Cardiac septum (tissue), 1 donor: ENCODE measurements at places on chromosomes 2 and 18. TPM values are rescaled to one million over a fixed set of nuclear protein-coding genes. Genes with fewer than 3 reads are reported as not detected.

The LTBP1 gene
- 124 TPM for total RNA-seq

- DNase-seq: no peak
Observed at GRCh38 chr2:42100683-42101205, 52.9 kb downstream of the PKDCC start.

DNA sequence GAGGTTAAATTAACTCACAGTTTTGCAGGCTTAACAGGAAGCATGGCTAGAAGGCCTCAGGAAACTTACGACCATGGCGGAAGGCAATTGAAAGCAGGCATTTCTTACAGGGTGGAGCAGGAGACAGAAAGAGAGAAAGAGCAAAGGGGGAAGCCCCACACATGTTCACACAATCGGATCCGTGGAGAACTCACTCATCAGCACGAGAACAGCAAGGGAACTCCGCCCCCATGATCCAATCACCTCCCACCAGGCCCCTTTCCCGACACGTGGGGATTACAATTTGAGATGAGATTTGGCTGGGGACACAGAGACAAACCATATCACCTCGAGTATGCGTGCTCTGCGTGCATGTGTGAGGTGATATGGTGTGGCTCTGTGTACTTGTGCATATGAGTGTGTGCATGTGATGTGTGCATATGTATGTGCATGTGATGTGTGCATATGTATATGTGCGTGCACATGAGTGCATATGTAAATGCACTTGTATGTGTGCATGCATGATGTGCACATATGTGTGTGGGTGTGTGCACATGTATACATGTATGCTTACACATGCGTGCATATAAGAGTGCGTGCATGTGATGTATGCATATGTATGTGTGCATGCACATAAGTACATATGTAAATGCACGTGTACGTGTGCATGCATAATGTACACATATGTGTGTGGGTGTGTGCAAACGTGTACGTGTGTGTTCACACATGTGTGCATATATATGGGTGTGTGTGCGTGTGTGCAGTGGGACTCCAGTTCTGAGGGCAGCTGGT is 108.7 kb upstream of the HDAC4 start:
- no peak for DNase-seq

DNA sequence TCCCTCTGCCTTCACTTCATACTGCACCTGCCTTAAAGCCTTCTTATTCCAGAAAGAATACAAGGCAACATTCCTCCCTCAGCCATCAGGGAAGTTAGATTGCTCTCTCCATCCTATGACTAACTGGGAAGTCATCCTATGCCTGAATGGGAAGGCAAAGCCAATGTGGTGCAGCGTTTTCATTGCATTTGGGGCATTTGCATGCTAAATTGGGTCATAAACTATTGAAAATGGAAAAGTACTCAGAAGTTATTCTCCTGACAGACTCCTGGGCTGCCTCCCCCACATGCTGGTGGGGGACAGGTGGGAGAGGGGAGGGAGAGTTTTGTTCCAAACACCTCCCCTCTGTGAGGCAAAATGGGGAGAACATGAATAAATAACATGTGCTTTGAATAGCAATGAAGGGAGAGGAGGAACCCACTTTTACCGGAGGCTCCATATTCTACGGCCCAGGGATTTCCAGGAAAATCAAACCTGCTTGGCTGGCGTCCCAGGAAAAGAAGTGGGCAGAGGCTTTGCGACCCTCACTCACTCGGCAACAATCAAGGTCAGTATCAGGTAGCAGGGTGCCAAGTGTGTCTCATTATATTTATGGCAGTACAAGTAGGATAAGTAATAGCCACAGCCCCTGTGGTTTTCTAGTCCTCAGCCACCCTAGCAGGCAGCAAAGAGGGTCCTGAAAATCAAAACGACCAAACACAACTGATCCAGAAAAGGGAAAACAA is 84.1 kb downstream of the BOD1L2 start:
- DNase-seq: no peak

The LIMS4 gene
- 4.5 TPM for total RNA-seq

The LIMS3 gene
- 6.4 TPM for total RNA-seq

The SPIRE1 gene
- 87.1 TPM for total RNA-seq

The EGR4 gene
- not detected for total RNA-seq

- DNase-seq: no peak
Observed at GRCh38 chr2:237449193-237449881, 35.4 kb upstream of the COL6A3 start.

The ASTL gene
- total RNA-seq: not detected

DNA sequence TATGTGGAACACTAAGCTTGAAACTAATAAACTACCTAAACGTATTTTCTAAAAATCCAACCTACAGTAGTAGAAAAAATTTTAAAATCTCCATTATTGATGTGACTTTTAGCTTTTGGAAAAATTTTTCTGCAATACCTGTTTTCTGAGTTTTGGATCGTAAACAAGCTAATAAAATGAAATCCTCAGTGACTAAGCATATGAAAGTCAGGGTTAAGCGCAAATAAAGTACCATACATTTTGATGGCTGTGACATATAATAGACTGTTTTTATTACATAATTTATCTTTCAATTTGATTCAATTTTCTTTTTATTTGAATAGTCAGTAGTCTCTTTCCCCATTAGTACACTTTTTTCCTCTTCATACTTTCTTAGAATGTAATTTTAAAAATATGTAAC is 683.6 kb downstream of the NUP35 start:
- DNase-seq: no peak

DNA sequence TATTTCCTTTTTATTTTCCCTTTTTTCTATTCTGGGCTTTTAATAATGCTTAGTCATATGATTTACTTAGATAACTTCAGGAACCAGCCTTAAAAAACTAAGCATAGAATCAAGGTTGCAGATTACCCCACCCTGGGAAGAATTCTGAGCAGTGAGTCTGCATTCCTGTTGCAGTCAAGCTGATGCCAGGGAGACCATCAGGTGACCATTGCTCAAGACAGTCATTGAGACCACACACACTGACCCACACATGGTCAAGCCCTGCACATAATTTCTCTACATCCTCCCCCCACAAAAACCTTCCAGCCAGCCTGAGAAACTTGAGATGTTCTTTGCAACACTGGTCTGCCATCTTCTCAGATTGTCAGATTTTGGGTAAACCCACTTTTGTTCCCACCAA is 83.9 kb downstream of the SH3YL1 start:
- DNase-seq: no peak

The PRSS56 gene
- total RNA-seq: not detected

DNA sequence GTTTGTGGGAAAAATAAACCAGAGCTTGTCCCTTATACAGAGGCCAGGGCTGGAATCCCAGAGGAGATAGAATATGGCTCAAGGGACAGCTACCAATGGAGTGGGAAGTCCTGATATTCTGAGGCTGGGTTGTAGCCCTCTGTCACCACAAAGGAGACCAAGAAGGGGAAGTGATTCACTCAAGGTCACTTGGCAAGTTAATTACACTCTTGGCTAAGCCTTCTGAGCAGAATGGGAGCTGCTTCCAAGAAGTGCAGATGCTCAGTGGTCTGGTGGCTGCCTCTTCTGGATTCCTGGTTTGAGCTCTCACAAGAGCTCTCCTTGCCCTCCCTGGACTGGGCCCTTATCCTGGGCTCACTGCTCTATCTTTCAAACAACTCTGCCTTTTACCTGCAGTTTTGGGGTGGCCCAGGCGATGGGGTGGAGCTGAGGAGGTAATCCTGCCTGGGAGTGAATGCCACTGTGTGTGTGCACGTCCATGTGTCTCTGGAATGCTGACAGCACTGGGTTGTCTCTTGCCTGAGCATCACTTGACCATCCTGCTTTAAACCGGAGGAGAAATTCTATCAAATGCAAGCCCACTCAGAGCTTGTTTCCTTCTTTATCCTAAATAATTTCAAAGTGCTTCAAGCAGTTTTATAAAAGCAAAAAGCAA is 168.2 kb downstream of the KCNS3 start:
- peak; percentile 74 for DNase-seq

The XIRP2 gene
- total RNA-seq: 537 TPM

GRCh38 chr2:71253476-71253875 is 26.6 kb upstream of the PAIP2B start:
- no peak for DNase-seq

GRCh38 chr18:70289351-70290312 is 787 bp downstream of the SOCS6 start:
- peak; percentile 78 for DNase-seq

DNA sequence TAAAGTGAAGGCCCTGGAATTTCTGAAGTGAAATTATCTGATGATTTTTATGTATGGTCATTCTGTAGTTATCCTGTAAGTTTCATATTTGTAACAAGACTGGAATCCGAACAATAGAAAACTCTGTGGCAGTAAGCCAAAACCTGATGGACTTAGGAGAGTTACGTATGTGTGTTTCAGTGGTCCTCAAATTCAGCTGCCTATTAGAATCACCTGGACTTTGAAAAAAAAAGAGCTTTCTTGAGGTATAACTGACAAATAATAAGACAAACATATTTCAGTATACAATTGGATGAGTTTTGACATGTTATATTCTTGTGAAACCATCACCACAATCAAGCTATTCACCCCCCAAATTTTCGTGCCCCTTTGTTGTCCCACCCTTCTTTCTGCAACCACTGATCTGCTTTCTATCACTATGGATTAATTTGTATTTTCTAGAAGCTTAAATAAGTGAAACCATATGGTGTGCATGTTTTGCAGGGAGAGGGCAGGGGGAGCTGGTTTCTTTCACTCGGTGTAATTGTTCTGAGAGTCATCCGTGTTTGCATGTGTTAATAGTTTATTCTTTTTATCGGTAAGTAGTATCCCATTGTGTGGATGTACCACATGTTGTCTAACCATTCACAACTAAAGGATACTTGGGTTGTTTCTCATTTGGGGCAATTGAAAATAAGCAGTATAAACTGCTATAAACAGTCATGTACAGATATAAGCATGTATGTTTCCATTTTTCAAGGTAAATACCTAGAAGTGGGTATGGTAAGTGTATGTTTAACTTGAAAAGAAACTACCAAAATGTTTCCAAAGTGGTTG is 50.2 kb upstream of the EML4 start:
- no peak for DNase-seq

GRCh38 chr2:235026649-235027557 is 75.1 kb downstream of the SH3BP4 start:
- DNase-seq: no peak

DNA sequence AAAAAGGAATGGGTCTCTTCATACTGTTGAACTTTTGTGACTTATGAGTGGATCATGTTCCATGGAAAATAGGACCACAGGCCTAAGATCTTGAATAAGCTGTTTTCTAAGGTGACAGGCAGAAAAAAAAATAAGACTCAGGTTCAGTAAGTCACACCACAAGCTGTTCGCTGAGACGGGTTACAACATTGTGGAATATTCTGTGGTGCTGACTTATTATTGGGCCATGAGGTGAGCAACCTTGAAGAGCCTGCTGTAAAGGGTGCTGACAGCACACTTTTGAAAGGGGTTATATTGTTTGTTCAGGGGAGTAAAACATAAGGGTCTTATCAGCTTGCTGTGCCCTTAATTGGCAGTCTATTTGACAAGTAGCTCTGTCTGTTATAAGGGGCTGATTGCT is 439.8 kb upstream of the SLC14A2 start:
- DNase-seq: no peak

GRCh38 chr2:239970004-239970623 is 55.0 kb downstream of the NDUFA10 start:
- no peak for DNase-seq
